ENCODE measurements at places on chromosomes 1 and 21. TPM values are rescaled to one million over a fixed set of nuclear protein-coding genes. Genes with fewer than 3 reads are reported as not detected.
A peak's percentile ranks its signal among the peaks of the same experiment; 100 is the strongest.

DNA sequence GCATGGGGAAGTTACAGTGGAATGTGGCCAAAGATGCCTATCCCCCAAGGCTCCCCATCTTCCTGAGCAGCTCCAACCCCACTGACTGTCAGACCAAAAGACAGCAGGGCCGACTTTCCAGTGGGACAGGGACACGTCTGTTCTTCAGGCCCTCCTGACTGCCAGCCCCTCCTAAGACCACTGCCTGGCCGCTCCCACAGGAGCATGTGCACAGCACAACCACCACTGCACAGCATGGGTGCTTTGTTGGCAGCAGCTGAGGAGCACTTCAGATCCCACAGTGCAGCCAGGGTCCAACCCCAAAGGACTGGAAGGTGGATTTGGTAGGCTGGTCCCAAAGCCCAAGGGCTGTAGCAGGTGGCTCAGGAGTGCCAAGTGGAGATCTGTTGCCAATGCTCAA is 648.3 kb upstream of the BRINP3 start:
- no peak for DNase-seq

- DNase-seq, result no peak
These were observed 38.5 kb upstream of the SYNC start for GRCh38 chr1:32741059-32741412.

GRCh38 chr1:26706315-26706714 is 10.5 kb downstream of the ARID1A start:
- DNase-seq, result no peak

DNA sequence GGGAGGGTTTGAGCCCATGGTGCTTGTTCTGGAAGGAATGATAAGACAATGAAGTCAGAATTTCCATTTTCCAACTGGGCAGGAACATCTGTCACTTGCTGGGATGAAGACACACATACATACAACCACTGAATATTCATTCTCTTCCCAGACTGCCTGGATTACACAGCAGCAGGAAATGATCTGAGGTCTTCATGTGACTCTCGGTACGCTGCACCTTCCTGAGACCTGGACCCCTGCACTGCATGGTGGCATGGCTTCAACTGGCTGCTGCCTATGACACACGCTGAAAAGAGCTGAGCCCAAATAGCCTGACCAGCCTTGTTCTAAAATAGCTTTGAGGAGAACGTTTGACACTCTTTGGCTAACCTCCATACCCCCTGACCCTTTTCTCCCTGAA is 150.6 kb downstream of the GABPA start:
- no peak for DNase-seq

DNA sequence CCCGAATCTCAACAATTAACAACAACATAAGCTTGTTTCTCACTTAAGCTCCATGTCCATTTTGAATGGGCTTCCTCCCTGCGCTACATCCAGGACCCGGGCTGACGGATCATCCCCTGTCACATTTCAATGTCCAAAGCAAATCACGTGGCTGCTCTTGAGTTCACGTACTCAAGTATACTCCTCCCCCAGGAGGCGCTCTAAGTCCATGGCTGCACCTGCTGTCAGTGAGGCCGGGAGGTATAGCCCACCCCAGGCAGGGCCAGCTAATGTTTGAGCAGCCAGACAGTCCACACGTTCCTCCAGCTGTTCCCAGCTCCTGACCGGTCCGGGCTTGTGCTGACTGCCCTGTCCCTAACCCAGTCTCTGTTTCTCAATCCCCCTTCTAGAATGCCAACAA is 220.8 kb downstream of the SLC35F3 start:
- peak; percentile 63 for DNase-seq

The S100A14 gene
- not detected for total RNA-seq

The OVAAL gene
- total RNA-seq, result 0.68 TPM

DNA sequence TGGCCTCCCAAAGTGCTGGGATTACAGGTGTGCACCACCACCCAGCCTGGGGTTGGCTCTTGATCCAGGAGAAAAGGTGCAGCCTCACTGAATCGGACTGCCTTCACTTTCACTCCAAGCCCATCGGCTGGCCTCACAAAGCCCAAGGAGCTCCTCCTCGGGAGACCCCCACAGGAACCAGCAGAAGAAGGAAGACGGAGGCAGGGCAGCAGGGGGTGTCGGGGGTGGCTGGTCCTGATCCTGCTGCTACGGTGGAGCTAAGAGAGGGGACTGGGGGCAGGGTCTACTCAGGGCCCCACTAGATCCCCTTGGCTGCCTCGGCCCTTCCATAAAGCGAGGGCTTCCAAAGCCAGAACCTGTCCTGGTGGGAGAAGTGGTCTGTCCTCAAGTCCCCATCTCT is 93.9 kb downstream of the STUM start:
- no peak for DNase-seq

The GUCA2A gene
- not detected for total RNA-seq
